Muscle of arm (tissue), 14 donors: ENCODE measurements at places on chromosomes 5 and 9. TPM values are rescaled to one million over a fixed set of nuclear protein-coding genes. Genes with fewer than 3 reads are reported as not detected.

- DNase-seq, result no peak
These were observed 32.3 kb downstream of the OTULIN start for GRCh38 chr5:14696851-14697250.

- DNase-seq, result no peak
These were observed 245.2 kb upstream of the IRX2 start for GRCh38 chr5:2996687-2997086.

DNA sequence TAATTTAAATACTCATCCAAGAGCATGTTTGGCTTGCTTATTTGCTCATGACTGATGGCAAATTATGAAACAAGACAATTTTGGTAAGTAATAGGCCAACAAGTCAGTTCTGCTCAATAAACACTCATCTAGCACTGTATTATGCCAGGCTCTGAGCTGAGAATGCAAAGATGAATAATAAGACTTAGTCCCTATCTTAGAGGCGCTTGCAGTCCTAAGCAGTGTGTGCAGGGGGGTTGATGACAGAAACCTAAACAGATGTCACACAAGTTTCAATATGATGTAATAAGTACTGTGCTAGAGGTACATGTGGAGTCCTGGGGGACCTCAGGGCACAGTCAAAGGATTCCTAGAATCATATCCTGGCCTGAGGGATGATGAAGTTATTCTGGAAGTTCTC is 287.6 kb upstream of the ADRA1B start:
- no peak for DNase-seq

The TAF11L10 gene
- not detected for polyA plus RNA-seq

The CCDC192 gene
- 0.69 TPM for polyA plus RNA-seq

The NUTM2F gene
- polyA plus RNA-seq, result not detected

The PCDHGC3 gene
- polyA plus RNA-seq, result 96.3 TPM
